Cortex of kidney (tissue), 1 donor: ENCODE measurements at places on chromosomes 7 and 10.

GRCh38 chr10:59133841-59134593 lies 42.4 kb upstream of the PHYHIPL start:
- no peak for DNase-seq

GRCh38 chr7:157650131-157650631 lies 313.4 kb downstream of the DNAJB6 start:
- DNase-seq: no peak

GRCh38 chr7:67105377-67105776 lies 108.7 kb downstream of the TYW1 start:
- DNase-seq: no peak

- no peak for DNase-seq
These were observed 46.7 kb upstream of the NRG3 start for GRCh38 chr10:81828251-81828650.

DNA sequence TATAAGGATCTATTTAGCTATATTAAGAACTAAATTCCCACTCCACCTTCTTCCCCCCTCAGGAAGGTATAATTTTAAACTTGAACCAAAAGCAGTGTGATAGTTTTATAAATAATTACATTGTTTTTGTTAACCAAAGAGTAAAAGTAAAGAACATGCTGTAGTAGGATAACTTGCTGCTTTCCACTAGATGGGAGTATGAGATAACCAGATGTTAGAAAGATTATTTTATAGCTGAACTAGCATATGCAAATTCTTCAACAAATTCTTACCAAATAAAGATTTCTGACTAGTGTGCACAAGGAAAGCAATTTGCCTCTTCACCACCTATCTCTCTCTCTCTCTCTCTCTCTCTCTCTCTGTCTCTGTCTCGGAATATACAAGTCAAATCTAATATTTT lies 31.8 kb downstream of the TES start:
- DNase-seq: no peak

- DNase-seq: no peak
These were observed 8.0 kb downstream of the CALHM3 start for GRCh38 chr10:103470761-103471653.

- no peak for DNase-seq
These were observed 163.0 kb upstream of the CCDC6 start for GRCh38 chr10:60069311-60069710.

- DNase-seq: no peak
These were observed 6.2 kb downstream of the CUX1 start for GRCh38 chr7:101823596-101823995.

DNA sequence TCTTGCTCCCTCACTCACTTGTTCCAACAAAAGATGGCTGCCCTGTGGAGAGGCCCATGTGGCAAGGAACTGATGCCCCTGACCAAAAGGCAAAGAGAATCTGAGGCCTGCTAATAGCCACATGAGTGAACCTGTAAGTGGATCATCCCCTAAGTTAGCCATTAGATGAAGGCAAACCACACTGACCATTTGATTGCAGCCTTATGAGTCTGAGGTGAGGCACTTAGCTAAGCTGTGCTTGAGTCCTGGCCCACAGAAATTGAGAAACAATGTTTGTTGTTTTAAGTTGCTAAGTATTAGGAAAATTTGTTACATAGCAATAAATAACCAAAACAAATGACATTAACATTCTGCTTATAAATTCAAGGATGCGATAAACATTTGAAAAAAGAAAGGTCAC lies 100.1 kb upstream of the BET1 start:
- DNase-seq: no peak

DNA sequence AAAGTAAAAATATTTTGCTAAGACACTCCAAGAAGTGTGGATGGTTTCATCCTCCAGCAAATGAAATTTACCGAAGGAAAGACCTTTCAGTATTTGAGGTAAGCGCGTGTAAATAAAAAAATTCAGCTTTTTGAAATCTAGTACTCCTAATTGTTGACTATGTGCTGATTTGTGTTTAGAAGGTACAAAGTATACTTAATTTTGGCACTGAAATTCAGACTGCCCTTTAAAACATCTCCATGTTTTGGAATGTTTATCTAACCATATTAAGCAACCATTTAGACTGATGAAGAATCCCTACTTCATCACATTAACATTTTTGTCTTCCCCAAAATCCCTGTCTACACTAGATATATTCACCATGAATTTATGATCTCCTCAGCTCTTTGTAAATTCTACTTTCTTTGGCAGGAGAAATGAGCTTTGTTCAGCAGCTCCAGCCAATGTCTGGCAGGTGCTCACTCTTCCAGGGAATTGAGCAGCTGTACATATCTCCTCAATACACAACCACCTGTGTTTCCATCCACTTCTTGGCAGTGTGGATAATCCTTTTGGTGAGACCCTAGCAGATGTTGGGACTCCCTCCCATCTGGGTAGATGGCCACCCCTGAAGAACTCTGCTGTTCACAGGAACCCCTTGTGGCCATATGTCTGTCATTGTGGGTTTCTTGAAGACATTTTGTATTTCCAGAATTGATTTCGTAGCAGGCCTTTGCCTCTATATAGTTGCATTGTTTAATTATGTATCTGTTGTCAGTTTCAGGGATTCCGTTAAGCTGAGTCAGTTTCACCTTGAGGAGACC lies 129.4 kb upstream of the SAMD8 start:
- DNase-seq: no peak

- no peak for DNase-seq
These were observed 75.7 kb downstream of the IMMP2L start for GRCh38 chr7:111486472-111487142.

DNA sequence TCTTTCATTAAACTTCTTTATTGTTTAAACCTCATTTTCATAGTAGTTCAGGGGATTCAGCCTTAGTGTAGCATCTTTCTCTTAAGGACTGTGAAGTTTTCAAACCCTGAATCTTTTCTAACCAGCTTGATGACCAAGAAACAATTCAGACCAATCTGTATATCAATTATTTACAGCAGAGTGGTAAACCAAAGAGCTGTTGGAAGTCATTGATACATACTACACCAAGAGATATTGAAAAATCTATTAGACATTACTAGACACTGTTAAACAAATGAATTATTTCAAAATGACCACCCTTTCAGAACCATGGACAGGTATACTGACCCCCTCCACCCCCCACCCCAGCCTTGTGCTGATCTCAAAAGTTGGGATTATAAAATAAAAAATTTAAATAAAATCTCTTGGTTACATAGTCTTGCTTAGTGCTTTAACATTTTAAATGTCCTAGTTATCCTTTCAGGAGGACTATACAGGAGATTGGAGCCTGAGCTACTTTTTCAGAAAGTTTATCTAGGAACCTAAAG lies 143.9 kb upstream of the LSM8 start:
- DNase-seq: no peak

GRCh38 chr10:122078326-122078725 lies 89.4 kb downstream of the TACC2 start:
- no peak for DNase-seq

DNA sequence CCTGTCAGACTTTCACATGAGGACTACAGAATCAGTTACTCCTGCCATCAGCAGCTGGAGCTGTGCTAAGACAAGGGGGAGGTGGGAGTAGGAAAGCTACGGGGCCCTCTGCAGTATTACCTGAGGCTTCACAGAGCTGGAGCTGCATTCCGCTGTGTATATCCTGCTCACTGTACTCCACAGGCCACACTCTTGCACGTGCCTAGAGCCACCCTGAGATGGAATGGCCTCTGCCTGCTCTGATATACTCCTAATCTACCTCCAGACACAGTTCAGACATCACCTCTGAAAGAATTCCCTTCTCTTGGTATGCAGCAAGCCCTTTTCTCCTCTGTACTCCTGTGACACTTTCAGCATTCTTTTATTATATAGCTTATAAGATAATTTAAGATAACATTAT lies 34.8 kb downstream of the TRDMT1 start:
- no peak for DNase-seq

DNA sequence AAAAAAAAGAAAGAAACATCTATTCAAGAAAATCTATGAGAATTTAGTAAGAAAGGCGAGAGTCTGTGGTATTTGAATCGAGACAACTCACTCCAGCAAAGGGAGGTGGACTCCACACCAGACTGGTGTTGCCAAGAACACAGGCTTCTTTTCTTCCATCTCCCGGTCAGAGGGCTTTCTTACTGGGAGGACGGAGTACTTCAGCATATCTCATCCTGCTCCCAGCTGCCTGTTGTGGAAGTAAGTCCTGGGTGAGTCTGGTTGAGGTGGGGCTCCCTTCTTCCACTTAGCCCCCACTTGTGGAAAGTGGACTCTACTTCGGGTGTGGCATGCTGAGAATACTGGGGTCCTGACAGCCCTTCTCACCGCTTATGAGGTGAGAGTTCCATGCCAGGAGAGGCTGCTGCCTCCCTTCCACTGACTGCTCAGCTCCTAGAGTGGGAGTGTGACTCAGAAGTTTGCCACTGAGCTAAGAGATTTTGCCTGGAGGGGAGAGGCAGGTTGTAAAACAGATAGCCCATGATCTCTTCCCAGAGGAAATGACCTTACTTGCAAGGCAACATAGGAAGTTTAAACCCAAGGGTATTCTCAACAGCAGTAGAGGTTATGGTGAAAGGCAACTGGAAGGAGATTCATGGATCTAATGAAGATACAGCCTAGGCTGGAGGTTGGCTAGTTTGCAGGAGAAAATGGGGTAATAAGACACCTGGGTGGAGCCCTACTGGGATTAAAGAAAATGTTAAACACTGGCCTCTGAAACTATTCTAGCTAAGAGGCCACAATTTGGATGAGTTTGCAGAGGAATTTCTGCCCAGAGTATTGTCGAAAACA lies 3.5 kb upstream of the NACAD start:
- no peak for DNase-seq

- no peak for DNase-seq
These were observed 1.1 kb upstream of the IQUB start for GRCh38 chr7:123535517-123535916.

DNA sequence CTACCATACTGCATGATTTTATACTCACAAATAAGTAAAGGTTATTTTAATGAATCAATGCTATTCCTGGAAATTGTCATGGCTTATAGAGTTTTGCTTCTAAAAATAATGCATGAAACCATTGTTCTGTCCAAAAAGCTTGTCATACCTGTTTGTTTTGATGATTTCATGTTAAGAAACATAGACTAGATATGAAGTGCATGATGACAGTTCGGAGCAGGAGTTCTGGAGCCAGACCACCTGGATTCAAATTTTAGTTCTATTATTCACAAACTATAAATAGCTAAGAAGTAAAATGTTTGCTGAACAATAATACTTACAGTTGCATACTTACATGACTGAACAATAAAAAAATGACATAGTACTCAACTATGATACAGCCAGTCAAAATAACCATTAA lies 107.0 kb upstream of the AKR1E2 start:
- no peak for DNase-seq

- DNase-seq: no peak
These were observed 19.4 kb downstream of the C1GALT1 start for GRCh38 chr7:7201578-7202374.

GRCh38 chr10:8054244-8054493 lies 319 bp upstream of the GATA3 start:
- DNase-seq: no peak

DNA sequence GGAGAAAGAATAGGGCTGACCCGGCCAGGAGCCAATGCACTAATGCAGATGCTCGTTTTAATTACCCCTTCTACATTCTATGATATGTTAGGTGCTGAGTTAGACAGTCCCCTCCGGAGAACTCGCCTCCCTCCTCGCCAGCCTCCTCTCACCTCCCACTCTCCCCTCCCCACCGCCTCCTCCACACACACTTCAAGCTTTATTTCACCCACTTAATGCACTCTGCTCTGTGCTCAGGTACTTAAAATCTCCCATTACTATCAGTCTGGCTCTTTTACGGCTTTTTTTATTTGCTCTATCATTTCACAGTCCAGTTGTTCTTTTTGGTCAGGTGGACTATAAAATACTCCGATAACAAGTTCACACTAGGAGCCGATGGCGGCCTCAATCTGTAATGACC lies 231.6 kb downstream of the TEX36 start:
- DNase-seq: no peak

GRCh38 chr7:31553661-31554081 lies 39.8 kb downstream of the ITPRID1 start:
- DNase-seq: no peak

DNA sequence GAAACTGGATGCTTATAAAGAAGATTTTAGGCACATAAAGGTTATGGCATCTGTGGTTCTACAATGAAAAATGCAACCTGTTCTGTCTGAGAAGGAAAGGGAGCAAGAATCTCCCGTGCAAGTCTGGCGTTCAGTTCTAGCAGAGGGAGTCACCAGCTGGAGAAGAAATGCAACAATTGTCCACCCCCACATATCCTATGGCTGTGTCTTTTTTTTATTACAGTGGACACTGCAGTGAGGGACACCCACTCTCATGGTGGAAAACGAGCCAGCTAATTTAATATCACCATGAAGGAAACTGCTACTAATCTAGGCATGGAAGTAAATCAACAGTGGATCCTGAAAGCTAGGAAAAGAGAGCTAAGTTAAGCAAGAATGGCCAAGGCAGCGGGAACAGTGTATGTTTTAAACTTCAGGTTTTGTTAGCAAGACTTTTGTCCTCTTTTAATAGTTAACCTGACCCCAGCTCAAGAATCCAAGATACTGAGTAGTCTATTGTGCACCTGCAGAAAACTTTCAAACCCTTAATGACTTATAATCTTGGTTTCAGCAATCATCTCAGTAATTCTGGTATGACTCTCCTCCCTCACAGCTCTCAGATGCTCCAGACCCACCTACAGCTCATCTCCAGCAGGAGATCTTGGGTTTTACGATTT lies 149.3 kb downstream of the FGFR2 start:
- DNase-seq: no peak

- DNase-seq: no peak
These were observed 63.1 kb upstream of the DUSP5 start for GRCh38 chr10:110434489-110435096.

GRCh38 chr7:123157606-123158005 lies 42.2 kb downstream of the SLC13A1 start:
- DNase-seq: no peak

DNA sequence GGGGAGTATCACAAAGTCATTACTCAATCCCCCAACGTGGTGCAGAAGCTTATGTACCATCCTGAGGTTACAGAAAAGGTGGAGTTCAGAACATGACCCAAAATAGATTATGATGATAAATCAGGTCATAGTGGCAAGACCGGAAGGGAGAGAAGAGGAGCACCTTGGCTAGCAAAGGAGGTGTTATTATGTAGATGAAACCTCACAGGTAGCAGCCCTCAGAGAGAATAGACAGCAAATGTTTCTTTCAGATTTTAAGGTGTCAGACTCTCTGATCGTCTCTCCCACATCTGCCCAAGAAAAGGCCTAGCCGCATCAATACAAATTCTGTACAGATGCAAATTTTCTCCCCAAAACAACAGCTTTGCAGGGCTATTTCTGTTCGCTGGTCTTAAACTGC lies 88.3 kb upstream of the SEMA3D start:
- no peak for DNase-seq

DNA sequence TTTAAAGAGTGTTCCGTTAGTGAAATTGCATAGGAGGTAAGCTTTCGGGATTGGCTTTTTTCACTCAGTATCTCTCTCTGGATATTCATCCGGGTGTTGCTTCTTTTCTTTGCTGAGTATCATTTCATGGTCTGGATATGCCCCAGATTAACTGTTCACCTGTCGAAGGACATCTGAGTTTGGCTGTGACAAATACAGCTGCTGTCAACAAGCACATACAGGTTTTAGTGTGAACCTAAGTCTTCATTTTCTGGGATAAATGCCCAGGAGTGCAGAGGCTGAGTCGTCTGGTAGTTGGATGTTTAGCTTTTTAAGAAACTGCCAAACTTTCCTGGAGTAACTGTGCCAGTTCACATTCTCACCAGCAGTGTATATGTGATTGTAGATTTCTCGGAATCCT lies 5.6 kb downstream of the DOCK1 start:
- DNase-seq: no peak
